NCI-H446 treated with DMSO at 0.1 percent for 48 hours (cell line): ENCODE measurements at places on chromosomes 6 and 20.

GRCh38 chr20:19609642-19610223 lies 148.3 kb upstream of the RIN2 start:
- no peak for DNase-seq

DNA sequence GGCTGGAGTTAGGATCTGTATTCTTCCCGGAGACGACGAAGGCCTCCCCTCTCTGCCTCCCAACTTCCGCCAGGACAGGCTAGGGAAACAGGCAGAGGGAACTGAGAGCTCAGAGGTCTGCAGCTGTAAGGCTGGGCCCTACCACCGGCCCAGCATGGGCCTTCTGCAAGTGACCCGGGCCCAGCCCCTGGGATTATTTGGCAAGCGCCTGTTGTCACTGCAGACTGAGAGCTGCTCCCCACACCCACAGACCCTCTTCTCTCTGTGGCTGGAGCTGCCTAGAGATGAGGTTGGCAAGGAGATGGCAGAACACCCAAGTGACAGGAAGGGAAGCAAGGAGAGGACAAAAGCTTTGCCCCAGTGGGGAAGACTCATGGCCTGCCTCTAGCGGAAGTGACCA lies 212.6 kb downstream of the ZDHHC14 start:
- DNase-seq: no peak

- DNase-seq: no peak
These were observed 2.7 kb downstream of the EPB41L2 start for GRCh38 chr6:131060311-131060710.

DNA sequence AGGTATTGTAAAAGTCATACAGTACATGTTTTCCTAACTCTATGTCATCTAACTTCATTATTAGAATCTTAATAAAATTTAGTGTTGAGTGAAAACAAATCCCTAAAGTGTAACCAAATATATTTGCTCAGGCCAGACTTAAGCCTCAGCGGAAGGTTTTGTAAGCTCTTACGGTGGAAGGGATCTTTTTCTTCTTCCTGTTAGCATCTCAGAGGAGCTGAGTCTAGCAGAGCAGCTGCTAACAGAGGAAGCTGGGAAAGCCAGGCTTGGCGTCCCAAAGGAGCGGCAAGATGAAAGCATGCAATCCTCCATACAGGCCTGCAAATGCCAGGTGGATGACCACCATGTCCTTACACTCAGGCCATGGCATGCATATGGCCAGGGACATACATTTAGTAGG lies 72.4 kb downstream of the ADTRP start:
- DNase-seq: no peak

GRCh38 chr20:33650753-33651561 lies 11.2 kb upstream of the C20orf144 start:
- DNase-seq: no peak

DNA sequence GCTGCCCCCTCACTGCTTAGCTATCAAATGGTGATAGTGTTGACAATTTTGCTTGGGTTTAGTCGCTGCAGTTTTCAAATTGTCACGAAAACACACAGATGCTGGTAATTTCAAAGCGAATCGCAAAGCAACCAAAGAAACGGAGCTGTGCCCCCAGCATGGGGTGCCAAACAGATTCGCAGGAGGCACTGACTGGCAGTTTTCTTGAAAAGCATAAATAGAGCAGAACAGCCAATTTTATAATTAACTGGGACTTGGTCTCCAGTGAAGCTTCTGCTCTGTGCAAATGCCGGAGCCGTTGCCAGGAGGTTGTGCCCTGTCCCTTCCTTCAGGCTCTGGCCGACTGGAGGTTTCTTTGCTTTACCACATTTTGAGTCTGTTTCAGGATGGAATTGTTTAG lies 18.8 kb downstream of the ARHGAP40 start:
- DNase-seq: no peak

- DNase-seq: no peak
These were observed 25.9 kb downstream of the LYRM4 start for GRCh38 chr6:5234874-5235273.

DNA sequence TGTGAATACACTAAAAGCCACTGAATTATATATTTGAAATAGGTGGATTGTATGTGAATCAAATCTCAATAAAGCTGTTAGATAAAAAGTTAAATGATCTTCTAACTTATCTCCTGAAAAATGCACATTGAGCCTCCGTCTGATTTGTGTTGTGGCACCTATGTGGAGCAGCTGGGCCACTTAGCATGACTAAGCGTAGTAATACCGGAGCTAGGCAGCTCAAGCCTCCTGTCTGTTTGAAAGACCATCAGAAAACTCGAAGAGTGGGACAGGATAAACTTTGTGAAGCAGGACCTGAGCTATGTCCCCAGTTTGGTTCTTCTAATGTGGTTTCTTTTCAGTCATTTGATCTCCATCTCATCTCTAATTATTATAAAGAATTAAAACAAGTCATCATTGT lies 11.0 kb upstream of the NOL7 start:
- DNase-seq: no peak

GRCh38 chr6:79111549-79111948 lies 33.5 kb upstream of the PHIP start:
- no peak for DNase-seq
